Activated naive CD4-positive, alpha-beta T cell treated with anti-CD3 and anti-CD28 coated beads, Interleukin-2, amount 50 U/mL, for 72 hours (primary cell): ENCODE measurements at places on chromosomes 11 and 22.

DNA sequence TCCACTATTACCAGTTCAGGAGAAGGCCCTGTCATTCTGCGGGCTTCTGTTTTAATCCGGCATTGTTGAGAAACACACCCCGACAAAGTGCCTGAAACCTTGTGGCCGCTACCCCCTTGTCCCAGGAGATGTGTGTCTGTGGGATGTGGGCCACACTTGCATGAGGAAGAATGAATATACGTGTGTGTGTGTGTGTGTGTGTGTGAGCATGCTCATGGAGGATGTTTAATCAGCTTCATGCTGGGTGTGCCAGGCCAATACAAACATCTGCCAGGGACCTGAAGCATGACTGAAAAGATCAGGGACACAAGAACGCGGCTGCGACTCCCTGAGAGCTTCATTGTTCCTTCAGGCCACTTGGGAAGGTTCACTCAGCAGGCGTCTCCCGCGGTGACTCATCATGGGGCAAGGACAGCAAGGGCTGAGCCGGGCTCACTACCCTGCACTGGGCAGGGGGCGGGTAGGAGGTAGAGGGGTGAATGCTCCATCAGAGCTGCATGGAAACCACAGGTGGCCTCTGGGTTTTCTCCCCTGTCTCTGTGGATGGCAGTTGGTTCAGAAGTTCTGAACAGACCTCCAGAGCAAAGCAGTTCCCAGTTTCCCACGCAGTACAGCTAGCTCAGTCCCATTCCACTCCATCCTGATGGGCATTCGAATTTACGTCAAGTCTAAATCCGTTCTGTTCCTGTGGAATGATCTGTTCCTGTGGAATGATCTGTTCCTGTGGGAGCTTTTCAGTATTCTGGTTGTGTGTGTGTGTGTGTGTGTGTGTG is 7.0 kb upstream of the MALAT1 start:
- DNase-seq, result no peak

- no peak for DNase-seq
Observed at GRCh38 chr11:77250881-77251640, 50.4 kb downstream of the GDPD4 start.

DNA sequence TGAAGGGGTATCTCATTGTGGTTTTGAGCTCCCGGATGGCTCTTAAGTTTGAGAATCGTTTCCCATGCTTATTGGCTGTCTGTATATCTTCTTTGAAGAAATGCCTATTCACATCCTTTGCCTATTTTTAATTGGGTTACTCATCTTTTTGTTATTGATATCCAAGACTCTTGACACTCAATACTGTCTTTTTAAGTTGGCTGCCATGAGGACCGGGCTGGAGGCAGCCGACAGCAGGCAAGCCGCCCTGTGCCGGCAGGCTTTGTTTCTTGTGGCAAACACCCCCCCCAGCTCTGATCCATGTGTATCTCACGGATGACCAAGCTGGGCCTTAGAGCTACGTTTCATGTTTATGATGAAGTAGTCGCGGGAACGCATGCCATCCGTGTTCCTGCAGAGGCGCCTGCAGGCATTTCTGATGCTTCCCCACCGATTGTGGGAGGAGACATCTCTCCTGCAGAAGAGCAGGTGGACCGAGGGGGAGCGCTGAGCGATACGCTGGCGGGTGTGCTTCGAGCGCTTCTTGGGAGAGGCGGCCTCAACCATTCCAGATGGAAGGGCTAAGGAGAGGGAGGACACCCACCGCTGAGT is 95.8 kb downstream of the TBC1D22A start:
- DNase-seq, result no peak

DNA sequence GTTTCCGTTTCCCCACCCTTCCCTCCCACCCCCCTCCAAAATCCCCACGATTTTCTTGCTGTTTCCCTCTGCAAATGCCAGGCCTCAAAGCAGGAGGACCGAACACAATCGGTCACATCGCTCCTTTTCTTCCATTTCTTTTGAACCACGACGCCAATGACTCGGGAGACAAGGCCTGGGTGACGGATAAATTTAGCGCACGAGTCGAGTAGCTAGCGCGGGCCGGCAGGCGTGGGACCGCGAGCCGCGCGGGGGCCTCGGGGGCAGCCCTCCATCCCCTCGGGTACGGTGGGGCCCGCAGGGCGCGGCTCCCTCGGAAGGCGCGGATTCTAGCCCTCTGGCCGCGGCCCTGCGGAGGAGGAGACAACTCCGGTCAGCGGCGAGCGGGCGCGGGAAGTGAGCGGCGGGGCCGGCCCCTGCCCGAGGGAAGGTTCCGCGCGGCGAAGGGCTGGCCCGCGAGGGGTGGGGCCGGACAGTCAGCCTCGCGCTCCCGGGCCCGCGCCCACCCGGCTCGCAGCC is 414 bp downstream of the JOSD1 start:
- DNase-seq, result no peak

DNA sequence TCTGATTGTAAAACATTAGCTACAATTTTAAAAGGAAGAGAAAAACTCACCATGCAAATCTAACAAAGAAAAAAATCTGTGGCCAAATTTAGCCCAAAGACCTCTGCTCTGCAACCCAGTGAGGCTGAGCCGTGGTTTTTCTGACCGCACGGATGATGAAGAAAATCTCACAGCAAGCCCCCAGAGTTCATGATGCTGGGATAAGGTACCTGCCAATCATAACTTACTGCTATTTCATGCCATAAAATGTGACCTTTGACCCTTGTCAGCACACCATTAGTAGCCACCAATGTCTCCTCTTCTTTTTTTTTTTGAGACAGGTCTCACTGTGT is 11.1 kb downstream of the CERK start:
- DNase-seq, result no peak
